ENCODE measurements at places on chromosomes 7 and 10.

DNA sequence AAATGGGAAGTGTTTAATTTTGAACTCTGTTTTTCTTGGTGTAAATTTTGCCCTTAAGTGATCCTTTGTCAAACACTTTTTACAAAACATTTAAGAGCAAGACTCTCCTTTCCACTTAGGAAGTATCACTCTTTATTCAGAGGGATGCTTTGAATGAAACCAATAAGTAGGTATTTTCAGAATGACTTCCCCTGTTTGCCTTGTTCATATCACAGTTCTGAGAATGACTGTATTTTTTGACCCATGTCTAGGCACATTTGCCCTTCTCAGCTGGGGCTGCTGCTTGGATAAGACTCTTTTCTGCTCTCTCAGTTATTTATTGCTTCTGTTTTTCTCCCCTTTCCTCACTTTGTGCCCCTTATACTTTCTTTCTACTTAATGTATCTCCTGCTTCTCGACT is 98.2 kb downstream of the CCNY start:
- DNase-seq = no peak

- no peak for DNase-seq
Observed at GRCh38 chr10:62195675-62195926, 73.0 kb downstream of the RTKN2 start.

DNA sequence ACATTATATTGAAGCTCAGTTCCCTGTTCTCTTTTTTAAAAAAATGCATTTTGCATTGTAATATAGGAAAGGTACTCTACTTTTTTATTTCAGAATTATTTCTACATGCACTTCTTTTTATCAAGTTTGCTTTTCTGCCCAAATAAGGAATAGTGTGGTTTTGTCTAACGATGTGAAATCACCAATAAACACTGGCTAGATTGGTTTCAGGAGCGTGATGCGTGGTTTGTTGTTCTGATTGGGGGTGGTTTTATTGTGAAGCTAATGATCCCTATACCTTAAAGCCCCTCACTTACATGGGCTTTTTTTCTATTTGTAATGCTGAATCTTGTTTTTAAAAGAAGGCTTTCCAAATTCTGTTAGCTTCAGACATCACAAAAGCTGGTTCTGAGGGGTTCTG is 17.6 kb downstream of the ENTPD7 start:
- DNase-seq = no peak

DNA sequence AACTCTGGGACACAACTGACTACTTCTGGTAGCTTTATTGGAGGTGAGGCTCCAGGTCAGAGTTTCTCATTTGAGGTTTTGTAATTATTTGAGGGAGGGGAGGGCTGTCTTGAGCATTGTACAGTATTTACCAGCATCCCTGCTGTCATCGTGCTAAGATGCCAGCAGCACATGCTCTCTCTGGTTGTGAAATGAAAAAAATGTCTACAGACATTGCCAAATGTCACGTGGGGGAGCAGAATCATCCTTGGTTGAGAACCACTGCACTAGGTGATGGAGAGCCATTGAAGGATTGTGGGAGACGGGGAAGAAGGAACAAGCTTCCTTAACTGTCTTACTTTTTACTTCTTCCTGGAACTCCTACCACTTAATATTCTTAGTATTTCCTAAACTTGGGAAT is 5.0 kb downstream of the SEPTIN7 start:
- DNase-seq = no peak

GRCh38 chr10:3789621-3790020 is 4.6 kb upstream of the KLF6 start:
- DNase-seq = no peak

DNA sequence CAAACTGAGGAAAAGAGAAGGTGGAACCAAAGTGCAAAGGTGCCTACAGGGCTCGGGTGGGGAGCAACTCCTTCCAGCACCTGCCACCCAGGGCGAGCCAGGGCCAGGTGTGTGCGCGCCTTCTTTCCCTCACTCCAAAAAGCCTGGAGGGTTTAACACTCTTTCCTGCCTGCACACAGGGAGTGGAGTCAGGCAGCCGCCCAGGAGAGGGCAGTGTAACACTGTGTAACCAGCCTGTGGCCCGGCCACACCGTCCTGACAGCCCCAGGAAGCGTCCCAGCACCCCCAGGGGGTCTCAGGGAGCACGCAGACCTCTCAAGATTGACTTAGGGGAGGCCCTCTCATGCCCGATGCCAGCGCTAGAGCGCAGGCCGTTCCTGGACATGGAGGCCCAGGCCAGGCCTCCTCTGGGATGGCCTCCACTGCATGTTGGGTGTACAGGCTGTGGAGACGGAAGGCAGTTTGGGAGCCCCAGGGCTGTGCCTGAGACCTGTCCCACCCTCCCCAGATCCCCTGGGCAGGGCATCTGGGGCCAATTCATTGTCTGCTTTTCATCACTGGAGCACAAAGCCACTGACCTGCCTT is 13.4 kb downstream of the BRI3 start:
- peak; percentile 60 for DNase-seq

DNA sequence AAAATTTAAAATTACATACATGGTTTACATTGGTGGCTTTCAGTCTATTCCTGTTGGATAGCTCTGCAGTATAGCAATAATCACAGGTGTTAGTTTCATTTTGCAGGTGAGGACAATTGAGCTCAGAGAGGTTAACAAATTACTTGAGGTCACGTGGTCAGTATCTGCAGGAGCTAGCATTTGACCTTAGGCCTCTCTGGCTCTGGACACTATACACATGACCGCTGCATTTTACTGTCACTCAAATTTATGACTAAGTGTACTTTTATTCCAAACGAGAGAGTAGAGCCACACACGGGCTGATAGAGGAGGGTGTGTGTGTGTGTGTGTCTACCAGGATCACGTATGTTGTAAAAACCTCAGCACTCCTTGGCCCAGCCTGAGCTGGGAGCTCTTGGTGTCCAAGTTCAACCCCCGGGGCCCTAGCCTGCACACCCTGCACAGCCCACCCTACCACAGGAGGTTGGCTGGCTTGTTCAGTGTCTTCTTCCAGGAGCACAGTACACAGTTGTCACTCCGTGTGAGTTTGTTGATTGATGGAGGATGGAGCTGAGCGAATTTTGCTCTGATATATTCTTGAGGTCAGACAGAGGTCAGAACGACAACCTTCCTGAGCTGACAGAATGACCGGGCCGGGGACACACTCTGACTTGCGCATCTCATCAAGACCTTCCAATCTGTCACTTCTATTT is 272.7 kb downstream of the GFRA1 start:
- no peak for DNase-seq

GRCh38 chr7:158366346-158366745 is 221.3 kb downstream of the PTPRN2 start:
- DNase-seq = no peak

DNA sequence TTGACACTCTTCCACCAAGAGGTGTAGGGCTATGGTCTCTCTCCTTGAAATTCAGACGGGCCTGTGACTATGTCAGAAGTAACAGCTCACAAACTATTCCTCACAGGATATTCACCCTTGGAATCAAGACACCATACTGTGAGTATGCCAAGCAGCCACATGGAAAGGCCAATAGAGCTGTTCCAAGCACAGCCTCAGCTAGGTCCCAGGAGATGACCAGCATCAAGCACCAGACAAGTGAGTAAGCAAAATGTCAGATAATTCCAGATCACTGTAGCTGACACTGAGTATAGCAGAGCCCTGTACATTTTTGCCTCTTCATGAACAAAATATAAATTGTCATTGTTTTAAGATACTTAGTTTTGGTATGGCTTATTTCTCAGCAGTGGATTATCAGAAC is 88.1 kb upstream of the KCND2 start:
- DNase-seq = no peak

DNA sequence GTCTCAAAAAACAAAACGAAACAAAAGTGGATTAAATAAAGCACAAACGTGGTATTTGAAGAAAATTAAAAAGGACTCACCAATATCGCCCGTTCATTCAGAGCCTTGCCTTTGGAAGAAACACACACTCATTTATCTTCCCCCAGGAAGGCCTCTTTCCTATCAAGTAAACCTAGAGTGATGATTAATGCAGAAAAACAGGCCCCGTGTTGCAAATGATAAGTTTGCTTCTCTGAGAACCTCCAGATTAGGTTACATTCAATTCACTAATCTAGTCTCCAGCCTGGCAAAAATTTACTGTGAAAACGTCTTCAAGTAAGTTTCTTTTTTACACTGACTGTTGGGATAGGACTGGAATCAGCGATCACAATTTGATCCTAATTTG is 78.0 kb upstream of the C1GALT1 start:
- DNase-seq = no peak

- DNase-seq = no peak
Observed at GRCh38 chr7:68420342-68421192, 1177.7 kb upstream of the AUTS2 start.

GRCh38 chr7:151114151-151115090 is 28.1 kb downstream of the AGAP3 start:
- no peak for DNase-seq

DNA sequence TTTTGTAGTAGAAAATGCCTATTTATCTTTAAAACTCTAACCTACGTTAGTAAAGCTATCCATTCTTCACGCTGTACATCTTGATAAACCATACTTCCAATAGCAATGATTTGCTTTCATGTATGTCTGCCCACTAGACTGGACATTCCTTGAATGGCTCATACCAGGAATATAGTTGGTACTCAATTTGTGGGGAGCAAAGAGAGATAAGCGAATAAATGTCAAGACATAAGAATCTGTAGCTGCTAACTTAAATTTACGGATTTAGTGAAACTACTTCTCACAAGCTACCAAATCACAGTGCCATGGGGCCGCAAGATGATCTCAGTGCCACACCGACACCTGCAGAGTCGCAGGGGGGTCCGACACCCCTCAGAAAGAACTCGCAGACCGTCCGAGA is 763 bp upstream of the RALA start:
- DNase-seq = no peak

DNA sequence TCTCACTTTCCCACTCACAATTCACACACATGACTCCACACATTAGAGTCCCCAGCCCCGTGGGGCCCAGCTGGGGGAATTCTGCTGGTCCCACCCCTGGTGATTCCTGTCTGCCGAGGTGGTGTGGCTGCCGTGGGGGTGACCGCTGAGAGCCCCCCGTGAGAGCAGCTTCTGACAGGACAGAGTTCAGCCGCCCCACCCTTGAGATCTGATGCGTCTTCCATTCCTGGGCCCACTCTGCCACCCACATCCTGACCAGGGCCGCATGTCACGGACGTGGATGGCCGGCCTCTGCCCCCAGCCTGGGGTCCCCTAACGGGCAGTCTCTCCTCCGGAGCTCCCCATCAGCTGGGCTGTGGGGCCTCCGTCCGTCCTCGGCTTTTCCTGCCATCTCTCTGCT is 240.1 kb upstream of the PITRM1 start:
- DNase-seq = no peak

DNA sequence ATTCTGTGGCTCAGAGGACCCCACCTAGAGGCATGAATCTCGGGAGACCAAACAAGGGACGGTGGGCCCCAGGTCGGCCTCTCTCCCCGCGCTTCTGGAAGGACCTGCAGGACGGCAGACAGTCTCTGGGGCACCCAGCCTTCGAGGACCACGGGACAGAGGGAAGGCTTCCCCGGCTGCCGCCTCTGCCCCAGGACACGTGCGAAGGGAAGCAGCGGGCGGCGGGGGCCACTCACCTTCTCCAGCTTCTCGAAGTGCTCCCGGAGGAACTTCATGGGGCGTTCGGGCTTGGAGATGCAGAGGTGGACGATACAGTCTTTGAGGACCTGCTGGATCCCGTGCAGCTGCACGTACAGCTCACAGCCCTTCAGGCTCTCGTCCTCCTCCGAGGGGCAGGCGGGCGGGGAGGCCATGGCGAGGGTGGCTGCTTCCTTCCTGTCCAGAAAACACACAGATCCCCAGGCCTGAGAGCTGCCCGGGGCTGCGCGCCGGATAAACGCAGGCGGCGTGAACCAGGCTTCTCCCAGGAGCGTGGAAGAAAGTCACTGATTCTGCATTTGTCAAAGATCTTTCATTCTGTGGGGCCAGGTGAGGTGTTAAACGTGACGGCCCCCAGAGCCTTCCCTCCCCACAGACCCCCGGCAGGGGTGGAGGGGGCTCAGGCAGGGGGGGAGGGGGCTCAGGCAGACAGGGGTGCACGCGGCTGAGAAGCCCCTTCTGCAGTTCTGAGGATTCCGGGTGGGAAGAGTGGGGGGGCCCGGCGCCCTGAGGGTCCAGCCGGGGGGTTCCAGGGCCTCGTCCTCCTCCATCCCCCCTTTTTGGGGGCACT is 15.2 kb upstream of the DNAAF5 start:
- peak; percentile 39 for DNase-seq

DNA sequence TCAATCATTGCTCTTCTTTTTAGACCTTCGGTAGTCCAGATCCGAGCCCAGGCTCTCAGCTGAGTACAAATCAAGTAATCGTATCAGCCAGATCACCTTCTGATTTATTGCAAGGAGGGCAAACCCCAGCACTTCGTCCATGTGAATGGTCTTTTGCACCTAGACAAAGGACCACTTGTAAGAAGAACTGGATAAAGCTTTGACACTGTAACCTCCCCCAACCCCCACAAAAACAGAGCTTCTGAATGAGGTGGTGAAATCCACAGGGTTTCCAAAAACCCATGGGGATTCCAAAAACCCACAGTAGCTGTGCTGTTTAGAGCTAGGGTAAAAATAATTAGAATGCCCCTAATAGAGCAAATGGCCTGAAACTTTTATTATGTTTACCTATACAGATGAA is 148.8 kb upstream of the ODAD2 start:
- DNase-seq = no peak

DNA sequence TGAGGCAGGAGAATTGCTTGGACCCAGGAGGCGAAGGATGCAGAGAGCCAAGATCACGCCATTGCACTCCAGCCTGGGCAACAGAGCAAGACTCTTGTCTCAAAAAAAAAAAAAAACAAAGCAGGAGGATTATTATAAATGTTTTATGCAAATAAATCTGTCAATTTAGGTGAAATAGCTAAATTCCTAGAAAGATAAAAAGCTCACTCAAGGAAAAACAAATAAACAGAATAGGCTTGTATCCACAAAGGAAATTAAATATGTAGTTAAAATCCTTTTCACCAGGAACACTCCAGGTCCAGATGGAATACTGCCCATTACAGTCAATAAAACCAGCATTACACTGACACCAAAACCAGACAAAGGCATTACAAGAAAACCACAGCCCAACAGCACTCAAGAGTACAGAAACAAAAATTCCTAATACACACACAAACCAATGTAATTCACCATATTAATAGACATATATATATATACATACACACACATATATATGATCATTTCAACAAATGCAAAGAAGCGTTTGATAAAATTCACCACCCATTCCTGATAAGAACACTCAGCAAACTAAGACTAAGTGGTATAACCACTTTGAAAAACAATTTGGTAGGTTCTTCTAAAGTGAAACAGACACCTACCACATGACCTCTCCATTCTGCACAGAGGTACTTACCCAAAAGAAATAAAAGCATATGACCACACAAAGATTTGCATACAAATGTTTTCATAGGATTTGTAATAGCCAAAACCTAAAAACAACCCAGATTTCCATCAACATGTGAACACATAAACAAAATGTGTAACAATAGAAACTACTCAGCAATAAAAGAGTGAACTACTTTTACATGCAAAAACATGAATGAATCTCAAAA is 38.8 kb downstream of the ABI1 start:
- no peak for DNase-seq
